G401 (cell line): ENCODE measurements at places on chromosomes 2 and 18. TPM values are rescaled to one million over a fixed set of nuclear protein-coding genes. Genes with fewer than 3 reads are reported as not detected.

GRCh38 chr2:109127556-109127955 is 1.4 kb upstream of the SH3RF3 start:
- no peak for DNase-seq

GRCh38 chr2:173666171-173666888 is 298.8 kb downstream of the SP3 start:
- DNase-seq: no peak

GRCh38 chr18:69725009-69725408 is 222.7 kb downstream of the CD226 start:
- no peak for DNase-seq

DNA sequence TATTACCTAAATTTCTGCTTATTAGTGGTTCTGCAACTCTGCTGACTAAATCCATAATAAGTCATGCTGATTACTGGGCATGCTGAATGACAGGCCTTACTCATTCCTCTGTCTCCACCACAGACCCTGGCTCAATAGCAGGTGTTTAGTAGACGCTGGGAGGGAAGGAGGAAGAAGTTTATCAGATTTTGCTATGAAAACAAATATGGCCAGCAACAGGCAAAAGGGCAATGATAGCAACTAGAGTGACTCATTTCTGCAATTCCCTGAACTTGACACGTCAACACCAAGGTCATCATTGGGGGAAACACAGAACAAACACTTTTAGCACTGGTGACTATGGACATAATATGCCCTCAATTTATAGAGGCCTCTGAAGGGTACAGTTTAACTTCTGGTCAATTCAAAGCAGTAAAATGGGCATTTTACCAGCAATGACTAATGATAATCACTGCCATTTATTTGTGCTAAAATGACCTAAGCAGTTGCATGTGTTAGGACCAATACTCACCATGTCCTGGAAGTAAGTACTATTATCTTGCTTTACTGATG is 35.2 kb downstream of the TMEM163 start:
- DNase-seq: no peak

DNA sequence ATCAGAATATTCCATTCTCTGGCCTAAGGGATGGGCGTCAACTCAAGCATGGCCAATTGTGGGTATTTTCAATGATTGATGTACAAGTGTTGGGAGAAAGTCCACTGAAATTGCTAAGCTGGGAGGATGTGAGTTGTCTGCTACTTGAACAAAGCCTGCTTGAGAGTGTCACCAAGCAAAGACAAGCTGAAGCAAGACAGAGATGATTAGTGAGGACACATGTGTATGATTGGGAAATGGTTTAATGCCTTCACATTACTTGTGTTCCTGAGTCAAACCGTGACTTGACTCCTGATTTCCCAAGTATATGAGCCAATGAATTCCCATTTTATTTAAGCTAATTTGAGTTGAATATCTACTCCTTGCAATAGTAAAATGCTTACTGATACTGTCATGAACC is 23.7 kb upstream of the NRP2 start:
- DNase-seq: no peak

DNA sequence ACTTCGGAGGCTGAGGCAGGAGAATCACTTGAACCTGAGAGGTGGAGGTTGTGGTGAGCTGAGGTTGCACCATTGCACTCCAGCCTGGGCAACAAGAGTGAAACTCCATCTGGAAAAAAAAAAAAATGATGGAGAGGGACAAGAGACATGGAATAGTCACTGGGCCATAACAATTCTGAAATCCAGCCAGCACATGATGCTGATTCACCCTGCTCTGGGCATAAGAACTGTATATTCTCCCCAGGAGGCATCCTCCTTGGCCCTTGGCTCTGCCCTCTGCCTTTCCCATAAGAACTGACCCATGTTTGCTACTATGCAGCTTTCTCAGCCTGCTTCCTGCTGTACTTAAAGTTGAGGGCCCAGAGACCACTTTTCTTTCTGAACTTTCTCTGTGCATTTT is 297.7 kb downstream of the GBX2 start:
- DNase-seq: no peak

GRCh38 chr2:24843330-24843860 is 50.2 kb downstream of the CENPO start:
- no peak for DNase-seq

GRCh38 chr18:10377956-10378355 is 76.5 kb upstream of the APCDD1 start:
- DNase-seq: no peak

GRCh38 chr2:152413228-152414030 is 78.5 kb downstream of the FMNL2 start:
- no peak for DNase-seq

DNA sequence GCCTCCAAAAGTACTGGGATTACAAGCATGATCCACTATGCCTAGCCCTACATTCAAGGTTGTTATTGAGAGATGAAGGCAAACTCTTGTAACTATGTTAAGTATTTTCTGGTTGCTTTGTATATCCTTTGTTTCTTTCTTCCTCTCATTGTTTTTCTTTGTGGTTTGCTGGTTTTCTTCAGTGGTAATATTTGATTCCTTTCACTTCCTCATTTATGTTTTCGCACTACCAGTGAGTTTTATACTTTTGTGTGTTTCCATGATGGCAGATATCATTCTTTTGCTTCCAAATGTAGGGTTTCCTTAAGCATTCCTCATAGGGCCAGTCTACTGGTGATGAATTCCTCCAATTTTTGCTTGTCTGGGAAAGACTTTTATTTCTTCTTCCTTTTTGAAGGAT is 90.2 kb downstream of the NCK2 start:
- no peak for DNase-seq

DNA sequence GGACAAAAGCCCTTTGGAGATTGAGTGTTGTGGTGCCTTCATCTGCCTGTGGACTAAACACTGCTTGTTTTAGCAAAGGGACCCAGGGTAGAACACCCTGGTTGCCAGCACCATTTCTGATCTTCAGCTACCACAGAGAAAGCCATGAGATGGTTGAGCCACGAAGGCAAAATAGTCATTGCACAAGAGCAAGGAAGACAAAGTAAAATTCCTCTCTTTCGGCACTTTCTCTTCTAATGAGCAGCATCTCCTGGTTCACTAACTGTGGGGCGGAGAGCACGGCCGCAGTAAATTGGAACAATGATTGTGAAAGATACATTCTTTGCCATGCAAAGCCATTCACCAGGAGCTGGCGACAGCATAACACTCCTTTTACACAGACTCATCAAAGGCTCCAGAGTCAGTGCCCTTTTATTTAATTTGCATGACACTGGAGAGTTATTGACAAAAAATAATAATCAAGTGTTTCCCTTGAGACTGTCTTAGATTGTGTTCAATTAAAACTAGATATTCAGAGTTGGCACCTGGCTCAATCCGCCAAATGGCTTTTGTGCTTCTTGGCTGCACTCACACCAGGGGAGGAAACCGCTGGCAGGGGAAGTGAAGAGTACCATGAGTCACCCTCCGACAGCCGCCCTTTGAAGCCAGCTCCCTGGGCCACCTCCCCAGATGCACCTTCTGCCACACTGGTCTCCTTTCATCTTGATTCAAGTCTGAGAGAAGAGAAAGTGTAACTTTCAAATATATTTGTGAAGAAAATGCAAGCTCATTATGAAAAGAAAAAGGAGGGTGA is 100.5 kb upstream of the MEIS1 start:
- DNase-seq: no peak

DNA sequence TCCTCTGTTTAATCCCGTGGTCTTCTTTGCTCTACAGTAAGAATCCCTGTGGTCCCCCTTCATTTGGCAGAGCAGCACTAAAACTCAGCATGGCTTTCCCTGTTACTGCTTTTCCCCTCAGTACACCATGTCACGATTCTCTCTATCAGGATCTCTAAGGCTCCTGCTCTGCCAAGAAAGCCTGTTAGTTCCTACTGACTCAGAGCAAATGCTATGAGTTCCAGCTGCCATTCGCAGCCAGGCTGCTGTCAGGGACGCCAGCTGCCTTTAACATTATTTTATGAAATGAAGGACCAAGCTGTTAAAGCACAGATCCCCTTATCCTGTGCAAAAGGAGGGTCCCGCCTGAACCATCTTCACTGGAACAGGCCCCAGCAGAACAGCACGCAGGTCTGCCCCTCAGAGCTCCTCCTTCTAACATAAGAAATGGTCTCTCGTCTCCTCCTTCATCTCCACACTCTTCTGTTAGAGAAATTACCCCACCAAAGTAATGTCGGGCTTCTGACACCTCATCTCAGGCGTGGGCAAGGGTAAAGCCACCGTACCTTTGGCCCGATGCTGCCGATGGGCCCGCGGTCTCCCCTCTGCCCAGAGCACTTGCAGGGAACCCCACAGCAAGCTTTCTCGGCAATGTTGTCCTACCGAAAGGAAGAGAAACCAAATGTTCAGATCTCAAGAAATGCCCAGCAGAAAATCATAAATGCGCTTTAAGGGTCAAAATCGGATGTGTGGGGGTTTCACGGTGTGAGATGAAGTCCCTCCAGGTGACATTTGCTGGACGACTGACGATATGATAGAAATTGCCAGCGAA is 52.6 kb downstream of the COL6A3 start:
- DNase-seq: no peak

GRCh38 chr2:37436323-37436722 is 91.9 kb downstream of the QPCT start:
- DNase-seq: no peak

- DNase-seq: no peak
Measured at GRCh38 chr2:60070196-60070595, 483.3 kb downstream of the BCL11A start.

GRCh38 chr18:23484561-23485182 is 18.6 kb upstream of the RMC1 start:
- DNase-seq: no peak

DNA sequence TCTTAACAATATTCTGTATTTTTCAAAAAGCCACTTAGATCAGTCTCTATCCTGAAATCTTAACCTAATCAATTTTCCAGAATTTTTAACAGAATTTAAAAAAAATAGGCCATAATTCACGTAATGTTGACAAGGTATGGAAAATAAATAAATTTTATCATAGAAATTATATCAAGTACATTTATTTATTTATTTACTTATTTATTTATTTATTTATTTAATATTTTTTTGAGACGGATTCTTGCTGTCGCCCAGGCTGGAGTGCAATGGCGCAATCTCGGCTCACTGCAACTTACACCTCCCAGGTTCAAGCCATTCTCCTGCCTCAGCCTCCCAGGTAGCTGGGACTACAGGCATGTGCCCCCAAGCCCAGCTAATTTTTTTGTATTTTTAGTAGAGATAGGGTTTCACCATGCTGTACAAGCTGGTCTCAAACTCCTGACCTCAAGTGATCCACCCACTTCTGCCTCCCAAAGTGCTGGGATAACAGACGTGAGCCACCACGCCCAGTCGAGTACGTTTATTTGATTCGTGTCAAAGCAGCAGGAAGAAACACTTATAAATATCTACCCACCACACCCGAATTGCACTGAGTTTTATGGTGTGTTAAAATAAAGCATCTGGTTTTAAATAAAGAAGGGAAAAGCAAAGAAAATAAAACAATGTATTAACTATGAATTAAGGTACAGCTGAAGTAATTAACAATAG is 60.1 kb downstream of the DSC3 start:
- DNase-seq: no peak

Gene C2orf66
- total RNA-seq: not detected in 2 replicates

Gene RNF144A
- 3.3 and 13.4 TPM in 2 replicates for total RNA-seq

Gene CTLA4
- total RNA-seq: not detected in 2 replicates
